Activated CD4-positive, alpha-beta T cell treated with anti-CD3 and anti-CD28 coated beads for 36 hours (primary cell): ENCODE measurements at places on chromosomes 6 and 20. TPM values are rescaled to one million over a fixed set of nuclear protein-coding genes. Genes with fewer than 3 reads are reported as not detected.

DNA sequence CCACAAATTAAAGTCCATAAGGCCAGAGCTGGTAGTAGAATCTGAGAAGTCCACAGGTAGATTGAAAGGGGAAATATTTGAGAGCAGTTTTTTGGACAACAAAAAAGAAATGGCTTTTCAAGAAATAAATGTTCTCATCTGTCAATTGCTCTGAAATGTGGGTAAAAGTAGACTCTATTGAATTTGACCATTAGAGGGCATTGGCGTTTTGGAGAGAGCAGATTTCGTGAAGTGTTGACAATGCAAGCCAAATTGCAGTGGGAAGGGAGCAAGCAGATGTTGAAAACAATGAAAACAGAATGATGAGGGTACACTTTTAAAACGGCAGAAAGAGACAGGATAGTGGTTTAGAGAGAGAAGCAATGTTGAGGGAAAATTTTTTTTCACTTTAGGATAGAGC is 149.1 kb upstream of the FAM83B start:
- no peaks in the 10 kb centered on the region for H3K27me3 ChIP-seq
- H3K4me1 ChIP-seq: no peaks in the 10 kb centered on the region
- H3K27ac ChIP-seq: no peak overlapping the region
- no peak overlapping the region for H3K4me3 ChIP-seq

Gene SLC17A1
- not detected for total RNA-seq

Gene SLC35B2
- 14.1 TPM for total RNA-seq

GRCh38 chr20:40682104-40682981 is 6.7 kb downstream of the MAFB start:
- H3K36me3 ChIP-seq: no peaks in the 10 kb centered on the region
- no peak overlapping the region for H3K4me3 ChIP-seq
- H3K4me1 ChIP-seq: peaks cover 6% of the 10 kb centered on the region
- no peak overlapping the region for H3K27ac ChIP-seq

DNA sequence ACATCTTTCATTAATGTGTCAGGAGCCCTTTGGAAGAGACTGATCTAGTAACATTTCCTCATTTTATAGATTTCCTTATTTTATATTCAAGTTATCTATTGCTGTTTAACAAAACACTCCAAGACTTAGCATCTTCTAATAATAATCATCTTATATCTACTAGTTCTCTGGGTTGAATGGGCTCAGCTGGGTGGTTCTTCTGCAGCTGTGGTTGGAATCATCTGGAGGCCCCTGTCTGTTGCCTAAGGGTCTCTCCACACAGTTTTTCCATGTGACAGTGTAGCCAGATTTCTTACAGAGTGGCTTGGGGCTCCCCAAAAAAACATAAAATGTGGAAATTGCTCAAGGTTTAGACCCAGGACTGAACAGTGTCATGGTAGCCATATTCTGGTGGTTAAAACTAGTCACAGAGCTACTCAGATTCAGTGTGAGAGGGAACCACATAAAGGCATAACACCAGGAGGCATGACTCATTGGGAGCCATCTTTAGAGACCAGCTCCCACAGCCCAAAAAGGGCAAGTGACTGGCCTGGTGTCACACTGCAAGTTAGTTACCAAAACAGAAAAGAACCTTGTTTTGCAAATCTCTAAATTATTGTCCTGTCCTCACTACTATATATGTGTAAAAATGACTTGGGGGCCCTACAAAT is 11.5 kb downstream of the SLC2A10 start:
- no peaks in the 10 kb centered on the region for H3K36me3 ChIP-seq
- peak; percentile 34 for DNase-seq
- no peak overlapping the region for H3K27ac ChIP-seq
- no peak overlapping the region for H3K4me3 ChIP-seq
- no peaks in the 10 kb centered on the region for H3K4me1 ChIP-seq
- peaks cover 2% of the 10 kb centered on the region for H3K27me3 ChIP-seq
